ENCODE measurements at places on chromosomes 11 and 22. TPM values are rescaled to one million over a fixed set of nuclear protein-coding genes. Genes with fewer than 3 reads are reported as not detected.

Gene ZNF280B
- 1.2 TPM for total RNA-seq

Gene MMP11
- 0.23 TPM for total RNA-seq

Gene CNIH2
- total RNA-seq = 2.6 TPM

Gene MFNG
- total RNA-seq = 1.4 TPM

Gene UBQLN3
- not detected for total RNA-seq

Gene TIMM10B
- 31.0 TPM for total RNA-seq

Gene RIMBP3C
- 0.13 TPM for total RNA-seq

Gene TMPRSS13
- not detected for total RNA-seq

Gene CFAP68
- total RNA-seq = 32.5 TPM

Gene RAPSN
- total RNA-seq = 0.09 TPM

Gene CD59
- 972 TPM for total RNA-seq

Gene TRIM49
- total RNA-seq = 0.05 TPM

Gene DLG2
- 0.20 TPM for total RNA-seq

Gene TTLL12
- 22.7 TPM for total RNA-seq

Gene CDC42EP2
- 16.3 TPM for total RNA-seq

Gene CCDC188
- not detected for total RNA-seq

Gene ARAP1
- total RNA-seq = 27.0 TPM

Gene LRRC56
- 0.79 TPM for total RNA-seq

Gene DGCR6
- 2.0 TPM for total RNA-seq

Gene WEE1
- 24.2 TPM for total RNA-seq

Gene GLYATL2
- not detected for total RNA-seq

Gene SEC14L6
- total RNA-seq = not detected

Gene DERL3
- 0.71 TPM for total RNA-seq

Gene RHOD
- total RNA-seq = 44.0 TPM

Gene SERPING1
- total RNA-seq = 0.62 TPM

Gene LSP1
- total RNA-seq = 3.1 TPM

Data from A549 treated with Hydrocortisone at 1 μM for 4 hours (cell line).